ENCODE measurements at places on chromosomes 2 and 18.

DNA sequence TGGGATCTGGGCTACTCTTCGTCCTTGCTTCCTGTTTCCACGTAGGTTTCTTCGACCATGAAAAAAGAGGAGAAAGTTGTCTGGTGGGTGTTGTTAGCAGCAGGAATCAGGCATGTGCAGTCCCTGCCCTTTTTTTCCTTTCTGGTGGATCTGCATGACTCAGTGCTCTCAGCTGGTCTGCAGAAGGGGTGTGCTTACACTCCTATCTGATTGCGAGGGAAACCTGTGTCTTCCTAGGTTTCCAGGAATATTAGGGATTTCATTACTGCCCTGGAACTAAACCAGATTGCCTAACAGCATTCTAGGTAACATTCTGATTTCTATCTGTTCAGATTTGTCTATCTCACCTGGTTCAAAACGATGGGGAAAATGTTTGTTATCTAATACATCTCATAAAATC, 174.3 kb downstream of the CCDC102B start:
- no peak for DNase-seq

DNA sequence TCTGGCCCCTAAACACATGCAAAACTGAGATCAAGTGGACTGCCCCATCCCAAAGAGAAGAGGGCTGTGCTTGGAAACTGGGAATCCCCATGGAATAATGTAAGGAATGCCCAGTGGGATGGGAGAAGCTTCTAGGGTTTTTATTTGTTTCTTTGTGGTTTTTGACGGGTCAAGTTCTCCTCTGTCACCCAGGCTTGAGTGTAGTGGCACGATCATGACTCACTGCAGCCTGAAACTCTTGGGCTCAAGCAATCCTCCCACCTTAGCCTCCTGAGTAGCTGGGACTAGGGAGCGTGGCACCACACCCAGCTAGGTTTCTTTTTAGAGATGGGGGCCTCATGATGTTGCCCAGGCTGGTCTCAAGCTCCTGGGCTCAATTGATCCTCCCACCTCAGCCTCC, 101.7 kb upstream of the ZSWIM2 start:
- DNase-seq = no peak

GRCh38 chr2:138640921-138641676, 139.1 kb downstream of the NXPH2 start:
- DNase-seq = no peak

GRCh38 chr2:99959261-99960014, 183.0 kb downstream of the AFF3 start:
- DNase-seq = no peak

DNA sequence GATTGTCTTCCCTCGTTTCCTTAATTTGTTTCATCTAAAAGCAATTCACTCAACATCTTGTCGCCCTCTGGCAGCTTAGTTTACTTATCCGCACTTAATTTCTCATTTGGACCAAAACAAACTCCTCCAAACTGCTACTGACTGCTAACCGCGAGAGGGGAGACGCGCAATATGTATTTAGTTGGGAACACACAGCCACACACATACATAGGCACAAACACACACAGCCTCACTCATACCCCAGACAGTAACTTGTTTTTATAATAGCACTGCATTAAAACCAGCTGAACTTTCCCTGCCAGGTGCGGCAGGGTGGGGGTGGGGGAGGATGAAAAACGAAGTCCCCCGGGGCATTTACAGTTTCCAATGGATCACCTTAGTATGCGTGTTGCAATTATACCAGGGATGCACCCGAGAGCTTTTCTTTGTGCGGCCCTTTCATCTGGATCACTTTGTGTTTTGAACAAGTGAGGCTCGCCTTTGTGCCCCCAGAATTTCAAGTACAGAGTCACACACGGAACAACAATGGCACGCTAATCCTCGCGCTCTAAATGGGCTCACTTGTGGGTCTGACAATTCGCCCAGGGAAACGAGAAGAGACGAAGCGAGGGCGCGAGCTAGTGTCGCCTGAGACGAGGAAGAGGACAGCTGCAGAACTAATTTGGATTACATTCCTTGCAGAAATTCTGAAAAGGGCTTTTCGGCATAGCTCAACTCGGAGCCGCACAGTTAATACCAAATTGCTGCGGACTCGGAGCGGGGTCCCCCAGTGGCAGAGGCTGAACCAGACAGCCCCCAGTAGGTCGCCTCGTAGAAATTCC, 2.4 kb downstream of the ERBB4 start:
- no peak for DNase-seq

GRCh38 chr2:179595284-179595683, 266.1 kb downstream of the ZNF385B start:
- no peak for DNase-seq

DNA sequence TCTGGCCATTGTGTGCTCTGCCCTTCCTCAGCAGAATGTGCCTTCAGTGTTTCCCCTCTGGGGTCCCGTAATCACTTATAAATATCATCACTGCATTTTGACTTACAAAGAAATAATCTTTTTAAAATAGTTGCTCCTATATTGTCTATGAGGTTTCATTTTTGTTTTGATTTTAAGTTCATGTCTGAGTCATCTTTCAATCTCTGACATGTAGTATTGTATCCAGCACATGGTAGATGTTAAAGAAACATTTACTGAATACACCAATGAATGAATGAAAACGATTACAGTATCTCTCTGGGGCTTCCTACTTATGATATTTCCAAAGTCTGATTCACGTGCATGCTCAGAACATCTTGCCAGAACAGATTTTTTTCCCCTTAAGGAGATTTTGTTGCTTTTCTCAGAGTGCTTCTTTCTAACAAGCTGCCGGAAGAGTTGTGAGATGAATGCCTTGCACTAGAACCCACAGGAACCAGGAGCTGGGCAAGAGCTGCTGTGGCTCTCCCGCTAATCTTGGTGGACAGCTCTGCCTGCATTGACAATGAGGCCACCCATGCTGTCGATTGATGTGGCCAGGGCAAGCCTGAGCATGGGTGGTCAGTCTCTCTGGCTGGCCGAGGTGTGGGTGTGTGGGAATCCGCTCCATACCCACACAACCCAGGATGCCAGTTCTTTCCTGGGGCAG, 199.4 kb downstream of the CYRIA start:
- DNase-seq = no peak

- DNase-seq = no peak
Measured at GRCh38 chr2:67726416-67726815, 329.3 kb downstream of the ETAA1 start.

DNA sequence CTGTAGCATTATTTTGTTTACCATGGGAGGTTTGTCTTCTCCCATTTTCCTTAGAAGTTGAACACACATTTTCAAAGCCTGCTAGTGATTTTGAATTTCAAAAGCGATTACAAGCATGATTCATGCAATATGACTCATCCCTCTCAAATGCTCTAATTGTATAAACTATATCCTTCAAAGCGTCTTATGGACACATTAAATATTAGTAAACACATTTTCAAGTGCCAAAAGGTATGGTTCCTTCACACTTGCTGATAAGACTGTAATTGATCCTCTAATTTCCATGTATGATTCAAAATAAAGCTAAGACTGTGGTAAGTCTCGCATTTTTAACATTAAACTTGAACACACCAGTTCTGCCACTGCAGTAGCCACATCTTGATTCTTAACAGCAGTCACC, 512.9 kb downstream of the LRRTM4 start:
- DNase-seq = no peak

- no peak for DNase-seq
Measured at GRCh38 chr2:70703900-70704549, 64.0 kb downstream of the ADD2 start.

- no peak for DNase-seq
Measured at GRCh38 chr2:234111523-234111922, 61.0 kb downstream of the SPP2 start.

- no peak for DNase-seq
Measured at GRCh38 chr18:54223568-54224241, 764 bp downstream of the MBD2 start.

- DNase-seq = no peak
Measured at GRCh38 chr2:140835079-140835478, 1295.7 kb downstream of the LRP1B start.

- DNase-seq = no peak
Measured at GRCh38 chr2:139260052-139260430, 479.9 kb upstream of the NXPH2 start.

- no peak for DNase-seq
Measured at GRCh38 chr2:584863-585823, 92.1 kb downstream of the TMEM18 start.

DNA sequence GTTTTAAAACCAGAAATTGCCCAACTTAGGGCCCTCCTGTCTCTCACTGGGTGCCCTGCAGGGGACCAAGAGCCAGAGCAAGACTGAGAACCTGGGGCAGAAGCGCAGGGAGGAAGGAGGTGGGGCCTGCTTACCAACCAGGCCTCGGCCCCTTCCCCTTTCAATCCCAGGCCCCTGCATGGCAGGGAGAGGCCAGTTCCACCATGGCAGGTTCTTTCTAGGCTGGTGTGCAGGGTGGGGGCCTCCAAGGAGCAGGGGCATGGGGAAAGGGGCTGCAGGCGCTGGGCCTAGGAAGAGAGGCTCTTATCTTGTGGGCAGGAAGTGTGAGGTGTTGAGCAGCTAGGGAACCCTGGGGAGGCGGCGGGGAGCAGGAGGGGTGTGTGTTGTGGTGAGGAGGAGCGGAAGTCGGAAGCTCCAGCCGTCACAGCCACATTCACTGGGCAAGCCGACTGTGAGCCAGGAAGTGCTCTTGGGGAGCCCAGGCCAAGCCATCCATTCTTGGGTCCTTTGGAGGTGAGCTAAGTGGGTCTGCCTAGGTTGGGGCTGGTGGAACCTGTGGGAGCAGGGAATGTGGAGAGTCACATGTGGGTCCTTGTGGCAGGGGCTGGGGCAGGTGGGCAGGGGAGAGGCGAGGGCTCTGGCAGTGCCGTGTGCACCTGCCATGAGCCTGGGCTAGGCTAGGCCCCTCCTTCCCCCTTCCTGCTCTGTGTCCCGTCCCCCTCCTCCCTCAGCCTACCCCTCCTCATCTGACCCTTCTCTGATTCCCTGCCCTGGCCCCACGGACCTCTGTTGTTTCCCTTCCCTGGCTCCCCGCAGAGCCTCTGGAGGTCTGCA, at the start of gene PSD4:
Gene PSD4 (plus strand): TSS at position 430 of the 834 bp plus-strand sequence. CDS start 8,486 bp downstream, outside the sequence.
- DNase-seq = peak; percentile 59

GRCh38 chr2:233852056-233852455, 2.3 kb downstream of the HJURP start:
- DNase-seq = no peak

GRCh38 chr2:24253303-24253919, 78.6 kb downstream of the FAM228A start:
- DNase-seq = no peak

- DNase-seq = no peak
Measured at GRCh38 chr2:9715238-9715637, 84.4 kb upstream of the YWHAQ start.

DNA sequence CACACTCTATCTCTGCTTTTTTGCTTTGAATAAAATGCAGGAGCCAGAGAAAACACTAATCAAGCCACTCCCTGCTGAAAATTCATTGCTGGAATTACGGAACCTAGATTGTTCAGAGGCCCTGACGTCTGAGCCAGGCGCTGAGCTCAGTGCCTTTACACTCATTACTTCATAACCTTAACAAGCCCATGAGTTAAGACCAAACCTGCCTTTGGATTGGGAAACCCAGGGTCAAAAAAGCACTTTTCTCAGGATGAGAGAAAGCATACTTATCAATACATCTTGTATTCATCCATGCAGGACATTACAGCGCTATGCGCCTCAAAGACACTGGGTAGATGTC, 762 bp downstream of the INO80C start:
- DNase-seq = no peak

GRCh38 chr2:219286436-219287115, 7.4 kb downstream of the DNAJB2 start:
- DNase-seq = no peak

DNA sequence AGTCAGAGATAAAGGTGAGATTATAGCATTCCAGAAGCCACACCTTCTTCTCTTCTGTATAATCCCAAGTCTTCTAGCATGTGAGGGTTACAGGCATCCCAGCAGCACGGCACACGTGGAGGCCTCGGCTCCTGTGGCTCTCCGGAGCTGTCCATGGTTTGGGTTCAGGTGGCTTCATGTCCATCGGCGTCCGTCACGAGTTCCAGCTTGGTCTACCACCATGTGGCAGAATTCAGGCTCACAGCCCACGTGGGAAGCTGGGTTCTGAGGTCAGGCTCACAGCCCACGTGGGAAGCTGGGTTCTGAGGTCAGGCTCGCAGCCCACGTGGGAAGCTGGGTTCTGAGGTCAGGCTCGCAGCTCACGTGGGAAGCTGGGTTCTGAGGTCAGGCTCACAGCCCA, 378.3 kb upstream of the SALL3 start:
- no peak for DNase-seq

GRCh38 chr2:39513641-39514094, 76.6 kb upstream of the MAP4K3 start:
- DNase-seq = peak; percentile 13

DNA sequence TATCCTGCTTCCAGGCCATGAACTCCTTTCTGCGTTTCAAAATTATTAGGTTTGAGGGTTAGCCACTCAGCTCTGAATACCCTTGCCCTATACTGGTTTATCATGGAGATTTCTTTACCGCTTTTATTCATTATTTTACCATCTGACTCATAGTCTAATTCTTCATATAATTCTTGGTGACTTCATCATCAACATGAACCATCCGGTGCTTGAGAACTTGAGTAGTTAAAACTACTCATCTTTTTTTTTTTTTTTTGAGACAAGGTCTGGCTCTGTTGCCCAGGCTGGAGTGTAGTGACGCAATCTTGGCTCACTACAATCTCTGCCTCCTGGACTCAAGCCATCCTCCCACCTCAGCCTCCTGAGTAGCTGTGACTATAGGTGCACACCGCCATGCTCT, 94.2 kb upstream of the LHCGR start:
- DNase-seq = no peak

DNA sequence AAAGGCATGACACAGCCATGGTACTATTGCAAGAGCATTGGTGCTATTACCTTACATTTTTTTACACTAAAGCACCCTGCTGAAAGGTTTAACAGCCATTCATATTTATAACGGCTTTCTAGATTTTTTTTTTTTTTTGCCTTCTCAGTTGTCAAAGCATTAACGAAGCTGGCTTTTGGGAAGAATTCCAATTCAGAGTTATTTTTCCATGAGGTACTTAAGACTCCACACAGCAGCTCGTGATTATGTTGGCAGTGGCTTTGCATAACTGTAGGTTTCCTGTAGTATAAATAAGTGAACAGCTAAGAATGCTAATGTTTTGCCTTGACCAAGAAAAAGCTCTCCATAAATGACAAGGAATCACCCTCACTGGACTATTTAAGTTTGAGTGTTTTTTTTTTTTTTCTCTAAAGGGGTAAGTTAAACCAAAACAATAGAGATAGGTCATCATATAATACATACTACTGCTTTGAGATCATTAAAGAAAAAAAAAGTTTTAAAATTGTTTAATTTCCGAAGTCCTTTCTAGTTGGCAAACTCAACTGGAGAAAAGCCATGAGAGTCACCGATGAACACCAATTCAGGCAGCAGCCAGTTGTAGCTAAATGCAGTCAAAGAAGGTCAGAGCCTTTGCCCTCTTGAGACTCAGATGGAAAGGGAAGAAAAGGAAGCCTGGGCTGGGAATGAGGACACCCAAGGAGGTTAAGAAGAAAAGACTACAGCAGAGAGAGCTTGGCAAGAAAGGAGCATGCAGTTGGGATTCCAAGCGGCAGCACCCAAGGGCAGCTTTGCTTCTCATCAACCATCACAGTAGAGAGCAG, 187.4 kb upstream of the NCKAP5 start:
- DNase-seq = no peak

- no peak for DNase-seq
Measured at GRCh38 chr2:22634167-22634566, 750.8 kb upstream of the KLHL29 start.

- no peak for DNase-seq
Measured at GRCh38 chr18:67239826-67240225, 276.7 kb downstream of the DSEL start.

GRCh38 chr2:157439824-157440186, 4.1 kb downstream of the CYTIP start:
- no peak for DNase-seq

All from stimulated activated CD8-positive, alpha-beta memory T cell treated with anti-CD3 and anti-CD28 coated beads, Interleukin-15, amount 100 ng/mL, for 24 hours (primary cell).